Progenitor cell of endocrine pancreas (in vitro differentiated cells): ENCODE measurements at places on chromosomes 4 and X.

DNA sequence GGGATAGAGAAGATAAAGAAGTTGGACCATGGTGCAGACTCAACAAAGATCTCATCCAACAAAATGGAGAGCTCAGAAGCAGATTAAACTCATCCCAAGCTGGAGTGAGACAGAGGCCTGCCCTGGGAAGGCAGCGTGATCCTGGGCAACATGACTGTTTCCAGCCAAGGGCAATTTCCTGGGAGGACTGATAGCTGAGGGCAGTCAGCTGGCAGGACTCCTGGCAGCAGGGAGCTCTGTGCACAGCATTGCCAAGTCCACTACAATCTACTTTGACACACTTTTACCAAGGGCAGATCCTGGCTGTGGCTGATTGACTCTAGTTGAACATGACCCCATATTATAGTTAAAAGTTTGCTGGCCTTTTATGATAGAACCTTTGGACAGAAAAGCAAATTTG lies 357.3 kb upstream of the RASGEF1B start:
- no peak for DNase-seq

DNA sequence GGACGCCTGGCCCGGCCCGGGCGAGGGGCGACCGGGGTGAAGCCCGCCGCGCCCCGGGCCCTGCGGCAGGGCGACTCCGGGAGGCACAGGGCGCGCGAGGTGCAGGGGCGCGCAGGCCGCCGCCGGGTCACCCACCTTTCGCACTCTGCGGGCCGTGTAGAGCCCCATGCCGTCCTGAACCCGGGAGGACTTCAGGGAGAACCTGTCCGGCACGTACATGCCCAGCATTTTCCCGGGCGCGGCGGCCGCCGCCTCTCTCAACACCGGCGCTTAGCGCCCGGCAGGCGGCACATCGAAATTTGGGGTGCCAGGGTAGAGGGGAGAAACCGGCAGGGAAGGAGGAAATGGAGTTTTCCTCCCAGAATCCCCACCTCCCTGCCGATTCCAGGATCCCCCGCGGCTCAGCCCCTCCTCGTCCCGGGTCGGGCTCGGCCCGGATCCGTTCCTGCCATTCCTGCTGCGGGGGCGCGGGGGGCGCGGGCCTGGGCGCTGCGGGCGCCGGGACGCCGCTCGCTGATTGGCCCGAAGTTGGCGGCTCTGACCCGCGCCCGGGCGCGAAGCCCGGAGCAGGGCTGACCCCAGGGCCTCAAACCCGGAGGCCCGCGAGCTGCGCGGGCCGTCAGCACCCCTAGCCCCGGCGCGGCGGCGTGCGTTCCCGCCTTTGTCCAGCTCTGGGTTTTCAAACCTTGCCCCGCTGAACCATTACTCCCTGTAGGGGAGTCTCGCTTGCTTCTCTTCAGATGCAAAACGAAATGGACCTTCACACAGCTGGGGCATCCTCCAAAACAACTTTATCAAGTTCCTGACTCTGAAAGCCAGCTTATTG lies at the start of gene PRDM5:
TSS of gene PRDM5 (minus strand) at position 346 of the 826 bp plus-strand sequence. CDS start at position 228, 118 bp downstream.
- peak; percentile 42 for DNase-seq

GRCh38 chr4:3572363-3572762 lies 40.1 kb upstream of the LRPAP1 start:
- DNase-seq, result no peak

- no peak for DNase-seq
Observed at GRCh38 chr4:84865600-84865999, 100.9 kb downstream of the WDFY3 start.

DNA sequence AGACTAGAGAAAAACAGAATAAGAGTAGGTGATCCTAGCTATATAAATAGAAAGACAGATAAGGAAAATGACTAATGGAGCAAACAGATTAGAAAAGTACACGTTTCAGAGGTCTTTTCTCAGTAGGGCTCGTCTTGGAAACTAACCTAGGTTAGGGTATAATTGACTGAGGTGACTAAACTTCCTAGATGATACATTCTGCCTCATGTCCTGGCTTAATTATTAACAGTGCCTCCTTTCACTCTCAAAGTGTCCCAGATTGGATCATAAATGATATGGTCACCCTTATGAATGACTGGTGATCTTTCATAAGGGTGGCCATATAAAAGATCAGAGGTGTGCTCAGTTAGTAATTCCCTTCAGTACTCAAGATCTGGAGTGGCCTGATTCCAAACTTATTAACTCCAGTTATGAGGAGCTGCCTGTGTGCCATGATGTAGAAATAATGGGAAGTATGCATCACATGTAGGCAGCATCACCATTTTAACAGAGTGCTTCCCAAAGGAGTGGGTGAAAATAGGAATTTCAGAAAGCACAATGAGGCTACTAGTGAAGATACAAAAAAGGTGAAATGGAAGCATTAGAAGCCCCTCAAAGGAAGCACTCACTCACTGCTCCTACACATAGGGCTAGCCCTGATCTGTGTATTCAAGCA lies 14.7 kb upstream of the GRIA3 start:
- DNase-seq, result no peak

- no peak for DNase-seq
Observed at GRCh38 chr4:76622126-76622525, 187.1 kb downstream of the SHROOM3 start.

DNA sequence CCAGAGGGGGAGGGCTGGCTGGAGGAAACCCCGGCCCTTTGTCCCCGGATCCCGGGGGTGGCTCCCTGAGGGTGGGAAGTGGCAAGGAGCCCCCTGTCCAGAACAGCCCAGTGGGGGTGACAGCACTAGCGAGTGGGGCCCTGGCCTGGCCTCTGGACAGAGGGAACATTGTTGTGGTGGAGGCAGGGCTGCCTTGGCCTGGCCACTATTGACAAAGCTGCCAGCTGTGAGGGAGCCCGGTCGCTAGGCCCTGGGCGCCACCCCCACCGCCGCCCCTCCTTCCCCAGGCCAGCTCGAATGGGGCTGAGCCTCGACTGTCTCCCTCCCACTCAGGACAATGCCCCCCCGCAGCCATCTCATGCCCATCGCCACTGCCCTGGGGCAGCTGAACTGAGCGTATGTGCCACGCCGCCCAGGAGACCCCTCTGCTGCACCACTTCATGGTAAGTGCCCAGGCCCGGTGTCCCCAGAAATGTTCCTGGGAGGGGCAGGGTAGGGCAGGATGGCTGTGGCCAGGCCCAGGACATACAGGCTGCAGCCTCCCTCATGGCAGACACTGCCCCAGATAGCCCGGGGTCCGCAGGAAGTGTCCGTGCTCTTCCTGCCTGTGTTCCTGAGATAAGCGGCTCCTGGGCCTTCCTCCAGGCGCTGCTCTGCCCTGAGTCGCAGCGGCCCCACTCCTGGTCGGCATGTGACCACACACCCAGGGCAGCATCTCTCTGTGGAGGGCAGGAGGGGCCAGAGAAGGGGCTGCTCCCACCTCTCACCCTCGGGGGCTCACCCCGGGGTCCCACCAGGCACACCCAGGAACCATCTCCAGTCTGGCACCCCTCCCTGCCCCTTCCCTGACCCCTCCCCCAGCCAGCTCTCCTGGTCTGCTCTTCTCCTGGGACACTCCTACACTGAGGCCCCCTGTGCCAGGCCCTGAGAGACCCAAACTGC lies 1.4 kb downstream of the PLXNB3 start:
- no peak for DNase-seq

DNA sequence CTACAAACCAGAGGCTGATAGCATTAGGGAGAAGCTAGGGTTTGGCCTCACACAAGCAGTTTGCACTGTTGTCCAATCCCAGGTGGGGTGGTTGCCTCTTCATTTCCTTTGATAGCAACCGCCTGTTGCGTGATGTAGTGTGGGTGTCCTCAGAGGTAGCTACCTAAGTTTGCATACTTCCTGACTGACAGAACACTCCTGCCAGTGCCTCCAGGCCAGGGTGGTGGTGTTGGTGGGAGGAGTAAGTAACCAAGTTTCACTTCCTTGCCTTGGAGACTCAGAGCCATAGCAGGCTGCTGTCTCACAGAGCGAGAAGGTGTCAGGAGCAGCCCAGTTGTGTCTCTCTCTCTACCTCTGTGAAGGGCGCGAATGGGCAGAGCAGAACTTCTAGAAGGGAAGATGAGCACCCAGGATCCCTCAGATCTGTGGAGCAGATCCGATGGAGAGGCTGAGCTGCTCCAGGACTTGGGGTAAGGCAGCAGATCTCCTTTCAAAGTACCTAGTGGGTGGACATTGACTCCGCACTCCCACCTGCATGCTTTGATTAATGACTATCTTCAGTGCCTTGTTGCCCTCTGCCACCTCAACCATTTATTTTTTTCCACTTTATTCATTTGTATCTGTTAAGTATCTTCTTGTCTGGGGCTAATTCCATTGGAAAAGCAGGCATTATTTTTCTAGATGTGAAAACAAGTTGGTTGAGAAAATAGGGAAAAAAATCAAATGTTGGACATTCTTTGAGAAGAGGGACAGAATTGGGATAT lies at the start of gene DAPP1:
TSS of gene DAPP1 (plus strand) at position 283 of the 764 bp plus-strand sequence. CDS start at position 370, 87 bp downstream.
- no peak for DNase-seq

DNA sequence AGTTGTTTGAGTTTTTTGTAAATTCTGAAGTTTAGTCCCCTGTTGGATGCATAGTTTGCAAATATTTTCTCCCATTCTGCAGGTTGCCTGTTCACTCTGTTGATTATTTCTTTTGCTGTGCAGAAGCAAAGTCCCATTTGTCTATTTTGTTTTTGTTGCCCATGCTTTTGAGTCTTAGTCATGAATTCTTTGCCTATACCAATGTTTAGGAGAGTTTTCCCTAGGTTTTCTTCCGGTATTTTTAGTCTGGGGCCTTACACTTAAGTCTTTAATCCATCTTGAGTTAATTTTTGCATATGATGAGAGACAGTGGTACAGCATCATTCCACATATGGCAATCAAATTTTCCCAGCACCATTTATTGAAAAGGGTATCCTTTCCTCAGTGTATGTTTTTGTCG lies 405.8 kb upstream of the RPS6KA3 start:
- DNase-seq, result no peak

DNA sequence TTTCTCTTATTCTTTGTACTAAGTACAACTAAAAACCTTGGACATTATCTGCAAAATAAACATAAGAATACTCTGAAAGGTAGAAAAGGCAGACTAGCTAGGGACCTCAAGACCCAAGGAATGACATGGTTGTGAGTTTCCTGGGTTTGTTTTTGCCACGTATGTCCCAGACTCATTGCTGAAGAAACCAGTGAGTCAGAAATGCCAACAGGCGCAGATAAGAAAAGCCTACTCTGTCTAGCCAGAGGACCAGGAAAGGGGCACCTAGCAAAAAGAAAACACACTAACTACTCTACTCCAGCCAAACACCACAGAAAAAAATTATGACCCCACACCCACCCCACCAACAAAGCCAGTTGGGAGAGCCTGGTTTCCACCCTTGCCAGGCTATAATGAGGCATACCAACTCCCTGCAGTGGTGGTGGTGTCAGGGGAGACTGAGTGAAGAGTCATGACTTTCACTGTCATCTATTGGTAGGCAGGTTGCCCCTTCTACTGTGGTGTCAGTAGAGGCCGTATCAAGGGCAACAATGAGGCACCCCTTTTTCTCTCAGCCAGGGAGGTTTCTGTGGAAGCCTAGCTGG lies 10.9 kb downstream of the MTMR1 start:
- no peak for DNase-seq

DNA sequence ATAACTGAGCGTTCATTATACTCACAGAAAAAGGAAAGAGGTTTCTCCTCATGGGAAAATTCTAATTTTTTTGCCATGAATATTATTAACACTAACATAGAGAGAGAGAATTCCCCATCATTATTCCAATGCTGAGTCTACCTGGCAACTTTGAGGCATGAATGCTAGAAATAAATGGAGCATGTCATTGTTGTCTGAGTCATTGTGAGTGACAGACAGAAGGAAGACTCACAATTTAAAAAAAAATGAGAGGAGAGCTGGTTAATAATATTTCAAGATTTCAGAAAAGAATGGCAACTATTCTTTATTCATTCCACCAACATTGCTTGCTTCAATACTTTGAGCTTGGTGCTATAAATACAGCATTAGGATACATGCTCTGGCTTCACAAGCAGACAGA lies 170.4 kb upstream of the HS3ST1 start:
- no peak for DNase-seq

- peak; percentile 26 for DNase-seq
Observed at GRCh38 chrX:19887911-19888879, 795 bp upstream of the SH3KBP1 start.

DNA sequence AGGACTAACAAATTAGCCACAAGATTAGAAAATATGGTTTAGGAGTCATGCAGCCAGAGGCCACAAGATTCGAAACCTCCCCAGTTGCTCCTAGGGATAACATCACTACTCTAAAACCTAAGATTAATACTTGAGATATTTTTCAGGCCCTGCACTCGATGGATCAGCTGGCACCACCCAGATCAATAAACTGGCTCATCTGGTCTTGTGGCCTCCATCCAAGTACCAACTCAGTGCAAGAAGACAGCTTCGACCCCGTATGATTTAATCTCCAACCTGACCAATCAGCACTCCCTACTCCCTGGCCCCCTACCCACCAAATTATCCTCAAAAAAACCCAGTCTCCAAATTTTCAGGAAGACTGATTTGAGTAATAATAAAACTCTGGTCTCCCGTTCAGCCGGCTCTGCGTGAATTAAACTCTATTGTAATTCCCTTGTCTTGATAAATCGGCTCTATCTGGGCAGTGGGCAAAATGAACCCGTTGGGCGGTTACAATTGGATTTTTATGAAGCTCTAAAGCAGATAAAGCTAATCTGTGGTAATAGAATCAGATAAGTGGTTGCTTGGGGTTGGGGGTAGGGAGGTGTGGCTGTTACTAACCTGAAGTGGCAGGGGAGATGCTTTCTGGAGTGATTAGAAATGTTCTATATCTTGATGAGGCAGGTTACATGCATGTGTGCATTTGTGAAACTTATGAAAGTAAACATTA lies 91.8 kb upstream of the ATXN3L start:
- DNase-seq, result no peak

DNA sequence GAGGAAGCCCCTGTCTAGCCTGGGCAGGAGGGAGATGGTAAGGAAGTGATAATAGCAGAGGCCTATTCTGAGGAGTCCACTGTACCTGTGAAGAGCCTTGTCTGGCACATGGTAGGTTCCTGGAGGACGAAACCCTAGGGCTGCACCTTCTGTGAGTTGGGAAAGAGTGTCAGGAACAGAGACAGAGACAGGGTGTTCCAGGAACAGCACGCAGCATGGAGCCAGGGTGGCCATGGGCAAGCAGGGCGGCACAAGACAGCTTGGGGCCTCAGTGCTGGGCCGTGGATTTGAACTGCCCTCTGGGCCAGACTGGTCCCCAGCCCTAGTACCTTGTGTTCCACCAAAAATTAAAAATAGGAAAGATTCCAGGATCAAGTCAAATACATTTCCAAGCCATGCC lies 272.5 kb downstream of the EVC2 start:
- no peak for DNase-seq
